Activated CD4-positive, alpha-beta T cell treated with anti-CD3 and anti-CD28 coated beads, Interleukin-2, amount 10 ng/mL, durations not matched to agents 24 days and 14 days (primary cell): ENCODE measurements at places on chromosomes 1 and 21. TPM values are rescaled to one million over a fixed set of nuclear protein-coding genes. Genes with fewer than 3 reads are reported as not detected.
A peak's percentile ranks its signal among the peaks of the same experiment; 100 is the strongest.

- no peaks in the 10 kb centered on the region for H3K36me3 ChIP-seq
- peaks cover 12% of the 10 kb centered on the region for H3K27me3 ChIP-seq
- H3K27ac ChIP-seq, result peak within 1 kb of the TSS; percentile 82
- peak within 1 kb of the TSS; percentile 89 for H3K4me3 ChIP-seq
- peak; percentile 84 for DNase-seq
These were observed at the start of gene KCTD3 for GRCh38 chr1:215566556-215567490. TSS of gene KCTD3 (plus strand) at chr1:215567304. CDS start at chr1:215567686, 382 bp downstream.

- DNase-seq, result peak; percentile 81
- H3K27ac ChIP-seq, result peak within 1 kb of the TSS; percentile 77
- H3K36me3 ChIP-seq, result no peaks in the 10 kb centered on the region
These were observed at the start of gene PDE9A for GRCh38 chr21:42653231-42654061. TSS of gene PDE9A (plus strand) at chr21:42653621. CDS start at chr21:42653815, 194 bp downstream.

DNA sequence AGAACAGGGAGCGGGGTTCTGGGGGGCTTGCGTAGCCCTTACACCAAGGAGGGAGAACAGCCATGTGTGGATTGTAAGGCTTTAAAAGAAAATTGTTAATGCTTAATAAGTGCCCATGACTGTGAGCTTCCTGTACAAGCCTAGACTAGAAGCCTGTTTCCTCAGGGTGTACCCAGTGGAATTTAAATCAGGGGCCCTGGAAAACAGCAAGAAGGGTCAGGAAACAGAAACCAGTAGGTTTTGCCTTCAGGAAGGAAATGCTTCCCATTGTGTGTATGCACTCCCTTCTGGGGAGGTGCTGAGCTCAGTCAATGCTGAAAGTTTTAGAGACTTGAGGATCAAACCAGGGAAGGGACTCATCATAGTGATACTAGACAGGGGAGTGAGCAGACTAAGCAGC is 12.7 kb downstream of the UTP11 start:
- peaks cover 53% of the 10 kb centered on the region for H3K36me3 ChIP-seq
- peak overlapping the region; percentile 45 for H3K27ac ChIP-seq
- H3K4me3 ChIP-seq, result no peak overlapping the region
- peaks cover 38% of the 10 kb centered on the region for H3K4me1 ChIP-seq

- peaks cover 42% of the 10 kb centered on the region for H3K36me3 ChIP-seq
These were observed 22.7 kb downstream of the ZBTB8OS start for GRCh38 chr1:32627596-32628162.

DNA sequence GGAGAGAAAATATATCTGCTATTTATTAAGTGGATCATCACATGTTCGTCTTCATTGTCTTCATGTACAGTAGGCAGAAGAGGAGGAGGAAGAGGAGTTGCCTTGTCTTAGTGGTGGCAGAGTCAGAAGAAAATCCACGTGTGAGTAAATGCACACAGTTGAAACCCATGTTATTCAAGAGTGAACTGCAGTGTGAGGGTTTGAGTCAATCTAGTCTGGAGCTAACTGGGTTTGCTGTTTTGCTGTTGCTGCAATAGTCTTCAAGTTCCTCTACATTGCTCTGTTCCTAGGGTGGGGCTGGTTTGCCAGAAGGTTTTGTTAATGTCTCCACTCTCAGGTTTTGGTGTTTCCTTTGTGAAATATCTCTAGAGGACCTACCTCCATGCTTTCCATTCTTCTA is 3.1 kb upstream of the CD1A start:
- no peak for DNase-seq
- peaks cover 16% of the 10 kb centered on the region for H3K4me1 ChIP-seq
- no peak overlapping the region for H3K4me3 ChIP-seq
- H3K27ac ChIP-seq, result no peak overlapping the region

DNA sequence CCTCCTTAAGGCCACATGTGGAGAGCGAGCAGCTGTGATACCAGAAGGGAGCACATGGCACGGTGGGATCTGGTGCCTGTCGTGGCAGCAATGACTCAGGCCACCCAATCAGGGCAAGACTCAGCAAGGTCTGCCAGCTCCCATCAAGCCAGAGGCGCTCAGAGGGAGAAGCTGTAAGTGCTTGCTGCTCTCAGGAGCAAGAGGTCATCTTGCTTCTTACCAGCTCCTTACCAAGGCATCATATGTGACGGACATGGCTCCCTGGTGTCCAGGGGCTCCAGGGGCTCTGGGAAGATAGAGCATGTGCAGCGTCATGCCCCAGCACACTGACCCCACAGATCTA is 72.9 kb downstream of the ITPKB start:
- peaks cover 60% of the 10 kb centered on the region for H3K4me1 ChIP-seq
- H3K36me3 ChIP-seq, result peaks cover 10% of the 10 kb centered on the region
- no peak overlapping the region for H3K27ac ChIP-seq
- no peaks in the 10 kb centered on the region for H3K27me3 ChIP-seq

GRCh38 chr21:34302521-34302920 is 61.3 kb upstream of the KCNE2 start:
- peaks cover 7% of the 10 kb centered on the region for H3K27me3 ChIP-seq
- no peak for DNase-seq
- H3K27ac ChIP-seq, result no peak overlapping the region
- H3K36me3 ChIP-seq, result no peaks in the 10 kb centered on the region
- no peak overlapping the region for H3K4me3 ChIP-seq

GRCh38 chr1:36149973-36150295 is 648 bp upstream of the TRAPPC3 start:
- peak overlapping the region; percentile 98 for H3K27ac ChIP-seq
- no peaks in the 10 kb centered on the region for H3K27me3 ChIP-seq
- peak overlapping the region; percentile 98 for H3K4me3 ChIP-seq
- no peak for DNase-seq
- peaks cover 57% of the 10 kb centered on the region for H3K4me1 ChIP-seq
- H3K36me3 ChIP-seq, result peaks cover 17% of the 10 kb centered on the region

DNA sequence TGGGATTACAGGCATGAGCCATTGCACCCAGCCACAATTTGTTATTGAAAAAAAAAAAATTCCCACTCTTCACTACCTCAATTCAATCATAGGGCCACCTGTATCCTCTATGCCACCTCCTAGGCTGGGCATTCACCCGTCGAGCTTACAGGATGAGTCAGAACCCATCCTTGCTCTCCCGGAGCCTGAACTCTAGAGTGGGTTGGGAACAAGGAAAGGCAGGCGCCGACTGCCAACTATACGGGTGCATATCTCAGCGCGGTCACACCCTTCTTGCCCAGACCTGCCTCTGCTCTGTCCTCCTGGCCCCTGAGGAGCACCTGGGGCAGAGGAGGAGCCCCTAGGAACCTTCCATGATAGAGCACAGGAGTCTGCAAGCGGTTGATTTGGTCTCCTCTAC is 21.4 kb upstream of the LBR start:
- peaks cover 2% of the 10 kb centered on the region for H3K36me3 ChIP-seq
- H3K4me1 ChIP-seq, result peaks cover 50% of the 10 kb centered on the region
- DNase-seq, result no peak
- peak overlapping the region; percentile 49 for H3K27ac ChIP-seq

ADIPOR1 gene
- total RNA-seq, result 86.7 and 92.1 TPM in 2 replicates

CLEC20A gene
- not detected in 2 replicates for total RNA-seq
